ENCODE measurements at places on chromosomes 5 and 9.

GRCh38 chr5:157350939-157351801 lies 85.2 kb downstream of the CYFIP2 start:
- DNase-seq = no peak

DNA sequence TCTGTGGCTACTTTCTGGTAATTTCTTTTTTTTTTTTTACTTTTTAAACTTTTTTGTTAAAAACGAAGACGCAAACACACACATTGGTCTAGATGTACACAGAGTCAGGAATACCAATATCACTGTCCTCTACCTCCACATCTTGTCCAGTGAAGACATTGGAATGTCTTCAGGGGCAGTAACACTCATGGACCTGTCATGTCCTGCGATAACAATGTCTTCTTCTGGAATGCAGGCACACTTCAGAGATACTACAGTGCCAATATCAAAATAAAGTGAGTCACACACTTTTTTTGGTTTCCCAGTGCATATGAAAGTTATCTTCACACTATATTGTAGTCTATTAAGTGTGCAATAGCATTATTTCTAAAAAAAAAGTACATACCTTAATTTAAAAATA lies 175.9 kb downstream of the ARRDC3 start:
- DNase-seq = no peak

GRCh38 chr5:131965826-131966415 lies 20.5 kb upstream of the MEIKIN start:
- no peak for DNase-seq

DNA sequence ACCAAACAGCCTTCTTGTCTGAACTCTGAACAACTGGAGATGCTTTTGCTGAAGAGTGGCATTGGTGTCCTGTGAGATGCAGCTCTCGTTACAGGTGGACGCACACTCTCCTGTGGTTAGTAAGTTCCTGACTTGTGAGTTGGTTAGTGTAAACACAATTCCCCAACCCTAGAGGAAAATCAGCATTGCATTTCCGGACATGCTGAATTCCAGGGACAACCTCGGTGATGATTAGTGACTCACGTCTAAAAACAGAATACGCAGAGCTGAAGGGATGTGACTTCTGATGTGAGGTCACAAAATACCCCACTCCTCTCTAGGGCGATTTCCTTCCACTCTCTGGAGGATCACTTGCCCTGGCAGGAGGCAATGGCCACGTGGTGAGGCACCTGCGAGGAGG lies 5.0 kb downstream of the OR2V2 start:
- peak; percentile 57 for DNase-seq

DNA sequence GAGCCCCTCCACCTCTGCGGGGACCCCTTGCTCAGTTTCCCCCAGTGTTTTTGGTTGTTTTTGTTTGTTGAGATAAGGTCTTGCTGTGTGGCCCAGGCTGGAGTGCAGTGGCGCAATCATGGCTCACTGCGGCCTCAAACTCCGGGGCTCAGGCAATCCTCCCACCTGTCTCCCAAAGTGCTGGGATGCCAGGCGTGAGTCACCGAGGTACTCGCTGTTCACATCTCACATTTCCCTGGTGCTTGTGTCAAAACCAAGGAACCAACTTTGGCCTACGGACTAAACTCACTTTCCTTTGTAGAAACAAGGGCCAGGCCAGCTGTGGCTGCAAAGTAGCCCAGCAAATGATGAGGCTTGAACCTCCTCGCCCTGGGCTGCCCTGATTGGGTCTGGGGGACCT lies 9.7 kb upstream of the AJM1 start:
- DNase-seq = no peak

DNA sequence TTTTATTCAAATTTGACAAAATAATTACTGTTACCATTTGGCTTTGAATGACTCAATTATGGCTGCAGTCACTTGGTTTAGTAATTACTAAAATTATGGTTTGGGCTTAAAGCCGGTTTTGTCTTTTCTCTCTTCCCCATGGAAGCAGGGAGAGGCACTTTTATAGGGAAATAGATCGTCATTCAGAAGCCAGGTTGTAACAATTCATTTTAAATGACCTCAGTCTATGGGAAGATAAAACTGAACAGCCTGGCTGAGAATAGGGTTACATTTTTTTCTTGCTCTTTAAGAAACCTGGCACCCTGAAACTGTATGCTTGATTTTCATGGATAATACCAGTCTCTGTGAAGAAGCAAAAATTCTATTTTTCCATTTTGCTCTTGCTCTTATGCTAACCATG lies 169.8 kb downstream of the SMC2 start:
- no peak for DNase-seq
